Activated naive CD4-positive, alpha-beta T cell treated with anti-CD3 and anti-CD28 coated beads for 36 hours (primary cell): ENCODE measurements at places on chromosomes 16 and 17.

DNA sequence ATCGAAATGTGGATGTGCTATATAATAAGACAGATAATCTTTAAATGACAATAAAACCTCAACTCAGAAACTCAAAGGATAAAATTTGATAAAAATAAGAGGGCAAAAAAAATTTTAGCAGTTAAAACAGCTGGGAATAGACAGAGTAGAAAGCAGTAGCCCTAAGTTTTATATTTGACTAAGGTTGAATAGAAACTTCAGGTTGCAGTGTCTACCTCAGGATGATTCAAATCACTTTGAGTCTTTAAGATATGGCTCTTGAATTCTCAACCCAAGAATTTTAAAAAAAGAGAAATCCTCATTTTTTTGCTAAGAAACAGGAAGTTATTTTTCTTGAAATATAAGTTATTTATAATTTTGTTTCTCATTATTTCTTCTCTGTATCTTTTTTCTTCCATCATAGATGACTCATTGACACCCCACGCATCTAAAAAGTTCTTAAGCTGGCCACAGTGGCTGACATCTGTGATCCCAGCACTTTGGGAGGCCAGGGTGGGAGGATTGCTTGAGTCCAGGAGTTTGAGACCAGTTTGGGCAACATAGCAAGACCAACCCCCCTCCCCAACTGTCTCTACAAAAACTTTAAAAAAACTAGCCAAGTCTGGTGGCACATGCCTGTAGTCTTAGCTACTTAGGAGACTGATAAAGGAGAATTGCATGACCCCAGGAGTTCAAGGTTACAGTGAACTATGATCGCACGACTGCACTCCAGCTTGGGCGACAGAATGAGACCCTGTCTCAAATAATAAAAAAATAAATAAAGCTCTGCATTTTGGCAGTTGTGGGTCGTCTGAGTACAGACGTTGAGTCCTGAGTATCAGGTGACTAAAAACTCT, 23.9 kb downstream of the NFAT5 start:
- peaks cover 46% of the 10 kb centered on the region for H3K4me1 ChIP-seq
- H3K4me3 ChIP-seq: no peak overlapping the region
- H3K27me3 ChIP-seq: no peaks in the 10 kb centered on the region
- no peak for DNase-seq

DNA sequence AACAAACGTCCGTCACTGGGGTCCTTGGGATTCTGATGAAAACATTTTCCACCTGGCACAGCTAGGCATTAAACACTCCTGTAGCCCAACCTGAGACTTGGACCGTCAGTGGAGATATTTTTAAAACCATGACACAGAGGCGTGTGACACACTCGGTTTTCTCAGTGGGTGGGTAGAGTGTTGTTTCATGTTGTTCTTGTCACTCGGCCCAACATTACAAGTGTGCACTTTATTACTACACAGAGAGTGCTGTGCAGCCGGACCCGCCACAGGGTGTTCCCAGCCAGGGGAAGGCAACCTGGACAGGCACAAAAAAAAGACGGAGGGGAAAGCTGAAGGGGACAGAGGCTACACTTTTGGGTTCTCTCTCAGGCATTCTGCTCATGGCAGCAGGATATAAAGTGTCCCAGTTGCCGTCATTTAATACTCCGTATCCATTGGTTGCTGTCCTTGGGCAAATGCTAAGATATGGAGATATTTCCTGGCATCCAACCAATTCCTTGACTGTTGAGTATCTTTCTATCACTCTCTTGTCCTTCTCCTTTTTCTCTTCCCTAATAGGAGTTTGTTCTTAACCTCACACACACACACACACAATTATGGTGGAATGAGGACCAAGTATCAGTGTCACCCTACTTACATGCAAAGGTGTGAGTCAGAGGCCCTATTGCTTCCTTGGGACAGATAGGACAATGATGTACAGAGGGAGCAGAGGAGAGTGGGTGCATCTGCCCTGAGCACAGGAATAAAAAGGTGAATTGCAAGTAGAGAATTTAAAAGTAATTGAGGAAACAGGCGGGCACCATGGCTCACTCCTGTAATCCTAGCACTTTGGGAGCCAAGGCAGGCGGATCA, 154.1 kb upstream of the SOX9 start:
- H3K36me3 ChIP-seq: no peaks in the 10 kb centered on the region
- no peak for DNase-seq
- H3K4me1 ChIP-seq: no peaks in the 10 kb centered on the region
- H3K27ac ChIP-seq: no peak overlapping the region
- H3K4me3 ChIP-seq: no peak overlapping the region
- H3K27me3 ChIP-seq: peaks cover 3% of the 10 kb centered on the region

DNA sequence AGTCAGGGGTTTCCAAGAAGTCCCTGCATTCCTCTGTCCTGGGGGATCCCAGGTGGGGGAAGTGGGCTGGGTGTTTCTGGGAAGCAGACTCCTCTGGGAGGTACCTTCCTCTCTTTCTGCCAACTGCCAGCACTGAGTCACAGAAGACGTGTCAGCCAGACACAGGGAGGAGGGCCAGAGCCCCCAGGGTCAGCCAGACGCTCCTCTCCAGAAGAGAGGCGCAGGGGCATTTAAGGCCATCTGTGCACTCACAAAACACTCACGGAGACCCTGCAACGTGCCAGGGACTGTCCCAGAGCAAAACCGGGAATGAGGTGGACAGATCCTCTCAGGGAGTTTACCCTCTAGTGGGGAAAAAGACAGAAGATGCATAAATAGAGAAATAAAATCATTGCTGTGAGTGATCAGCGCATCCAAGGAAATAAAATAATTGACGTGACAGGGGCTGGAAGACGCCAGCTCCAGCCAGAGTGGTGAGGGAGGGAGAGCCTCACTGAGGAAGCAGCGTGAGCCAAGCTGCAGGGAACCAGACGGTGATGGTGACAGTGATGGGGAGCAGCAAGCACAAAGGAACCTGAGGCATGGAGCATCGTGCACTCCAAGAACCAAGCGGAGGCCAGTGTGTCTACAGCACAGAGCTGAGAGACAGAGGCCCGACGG, 105.4 kb downstream of the ZNF423 start:
- H3K4me3 ChIP-seq: no peak overlapping the region
- peaks cover 10% of the 10 kb centered on the region for H3K4me1 ChIP-seq
- no peak for DNase-seq
- H3K27me3 ChIP-seq: peaks cover 13% of the 10 kb centered on the region
- no peak overlapping the region for H3K27ac ChIP-seq

DNA sequence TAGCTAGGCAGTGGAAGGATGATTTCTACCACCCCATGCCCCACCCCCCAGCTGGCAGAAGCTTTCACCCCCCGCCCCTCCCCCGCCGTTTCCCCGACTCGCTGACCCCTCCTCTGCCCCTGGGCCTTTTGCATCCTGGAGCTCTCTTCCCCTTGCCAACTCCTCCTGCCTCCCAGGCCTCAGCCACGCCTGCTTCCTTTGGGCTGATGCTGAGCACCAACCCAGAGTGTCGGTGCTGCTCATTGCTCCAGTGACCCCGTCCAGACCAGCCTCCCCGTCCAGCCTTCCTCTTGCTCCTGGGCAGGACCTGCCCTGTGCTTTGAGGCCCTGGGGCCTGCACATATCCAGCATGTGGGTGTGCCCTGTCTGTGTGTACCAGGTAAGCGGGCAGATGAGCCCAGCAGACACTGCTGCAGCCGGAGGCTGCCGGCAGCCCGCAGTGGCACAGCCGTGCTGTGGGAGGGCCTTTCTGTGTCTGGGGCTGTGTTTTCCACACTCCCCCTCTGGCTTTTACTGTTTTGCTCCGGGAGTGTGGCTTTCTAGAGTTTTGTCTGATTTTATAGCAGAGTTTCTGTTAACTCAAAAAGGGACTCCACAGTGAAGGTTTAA, 72.9 kb downstream of the JPH3 start:
- no peaks in the 10 kb centered on the region for H3K27me3 ChIP-seq
- no peaks in the 10 kb centered on the region for H3K36me3 ChIP-seq
- no peaks in the 10 kb centered on the region for H3K4me1 ChIP-seq

- no peaks in the 10 kb centered on the region for H3K36me3 ChIP-seq
- H3K4me3 ChIP-seq: no peak overlapping the region
- DNase-seq: no peak
- H3K4me1 ChIP-seq: no peaks in the 10 kb centered on the region
- no peak overlapping the region for H3K27ac ChIP-seq
- H3K27me3 ChIP-seq: no peaks in the 10 kb centered on the region
Measured at GRCh38 chr16:61270726-61271125, 765.5 kb downstream of the CDH8 start.

GRCh38 chr16:89476811-89477261, 13.5 kb downstream of the ANKRD11 start:
- no peaks in the 10 kb centered on the region for H3K27me3 ChIP-seq
- DNase-seq: no peak
- H3K4me3 ChIP-seq: no peak overlapping the region
- peaks cover 16% of the 10 kb centered on the region for H3K36me3 ChIP-seq
- peaks cover 94% of the 10 kb centered on the region for H3K4me1 ChIP-seq
- H3K27ac ChIP-seq: peak overlapping the region; percentile 38

DNA sequence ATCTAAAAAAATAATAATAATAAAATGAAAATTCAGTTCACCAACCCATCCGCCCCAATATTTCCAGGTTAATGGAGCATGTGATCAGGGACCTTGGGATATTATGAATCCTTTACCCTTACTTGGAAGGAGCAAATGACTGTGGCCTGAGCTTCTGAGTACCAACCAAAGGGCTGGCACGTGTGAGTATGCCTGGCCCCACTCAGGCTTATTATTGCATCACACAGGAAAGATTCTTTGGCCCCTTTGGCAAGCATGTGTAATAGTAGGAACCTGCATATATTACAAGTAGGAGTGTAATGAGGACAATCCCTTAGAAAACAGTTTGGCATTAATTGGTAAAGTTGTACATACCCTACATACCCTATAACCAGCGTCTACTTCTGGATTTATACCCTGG, 7.2 kb upstream of the C17orf78 start:
- no peak for DNase-seq
- H3K4me1 ChIP-seq: peaks cover 6% of the 10 kb centered on the region
- no peak overlapping the region for H3K4me3 ChIP-seq
- no peaks in the 10 kb centered on the region for H3K27me3 ChIP-seq

DNA sequence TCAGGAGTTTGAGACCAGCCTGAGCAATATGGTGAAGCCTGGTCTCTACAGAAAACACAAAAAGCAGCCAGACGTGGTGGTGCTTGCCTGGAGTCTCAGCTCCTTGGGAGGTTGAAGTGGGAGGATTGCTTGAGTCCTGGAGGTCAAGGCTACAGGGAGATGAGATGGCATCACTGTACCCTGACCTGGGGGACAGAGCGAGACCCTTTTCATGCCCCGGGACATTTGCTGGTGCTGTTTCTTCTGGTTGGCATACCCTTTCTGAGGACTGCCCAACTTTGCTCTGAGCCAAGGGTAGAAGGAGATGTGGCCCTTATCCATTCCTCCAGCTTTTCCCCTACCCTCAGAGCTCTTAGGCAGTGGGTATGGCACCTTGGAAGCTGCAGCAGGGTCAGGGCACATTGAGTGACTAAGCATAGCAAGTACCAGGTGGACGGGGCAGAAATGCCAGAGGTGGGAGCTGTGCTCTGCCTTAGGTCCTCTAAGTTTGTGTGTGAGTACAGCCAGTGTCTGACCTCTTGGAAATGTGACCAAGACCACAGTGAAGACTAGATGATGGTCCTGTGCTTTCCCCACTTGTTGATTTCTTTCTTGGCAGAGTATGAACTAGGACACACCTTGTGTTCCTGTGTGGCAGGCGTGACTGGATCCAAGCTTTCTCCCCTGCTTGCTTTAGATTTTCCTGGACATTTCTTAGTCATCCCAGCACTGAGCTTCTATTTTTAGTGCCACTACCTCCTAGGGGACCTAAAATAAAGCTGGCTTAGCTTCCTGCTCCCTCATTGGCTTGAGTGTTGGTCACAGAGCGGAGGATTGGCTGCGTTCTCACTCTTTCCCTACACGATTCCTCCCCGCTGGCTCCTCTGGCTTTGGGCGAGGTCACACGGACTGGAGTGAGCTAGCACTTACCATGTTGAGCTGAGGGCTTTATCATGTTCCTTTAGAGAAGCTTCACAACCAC, 9.9 kb upstream of the EDC4 start:
- no peaks in the 10 kb centered on the region for H3K27me3 ChIP-seq
- H3K27ac ChIP-seq: no peak overlapping the region
- peaks cover 13% of the 10 kb centered on the region for H3K36me3 ChIP-seq
- H3K4me1 ChIP-seq: peaks cover 12% of the 10 kb centered on the region

DNA sequence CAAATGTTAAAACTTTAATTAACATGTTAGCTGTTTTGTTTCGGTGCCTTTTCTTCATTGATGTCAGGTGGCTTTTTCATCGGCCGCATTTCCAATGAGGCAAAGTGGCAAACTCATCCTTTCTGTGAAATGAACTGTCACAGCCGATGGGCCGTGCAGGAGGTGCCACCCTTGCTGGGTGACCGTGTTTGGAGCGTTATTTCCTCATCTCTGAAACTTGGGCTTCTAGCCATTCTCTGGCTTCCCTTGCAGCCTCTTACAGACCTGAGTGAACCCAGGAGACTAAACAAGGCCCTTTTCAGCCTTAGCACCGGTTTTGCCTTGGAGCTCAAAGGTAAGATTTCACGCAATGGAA, 42.2 kb upstream of the PRSS54 start:
- no peaks in the 10 kb centered on the region for H3K36me3 ChIP-seq
- H3K27ac ChIP-seq: no peak overlapping the region
- H3K4me1 ChIP-seq: peaks cover 6% of the 10 kb centered on the region
- no peak for DNase-seq
- no peak overlapping the region for H3K4me3 ChIP-seq

GRCh38 chr16:78094166-78094565, 5.3 kb upstream of the WWOX start:
- no peak overlapping the region for H3K4me3 ChIP-seq
- H3K4me1 ChIP-seq: peaks cover 9% of the 10 kb centered on the region
- peaks cover 9% of the 10 kb centered on the region for H3K27me3 ChIP-seq
- H3K27ac ChIP-seq: no peak overlapping the region

DNA sequence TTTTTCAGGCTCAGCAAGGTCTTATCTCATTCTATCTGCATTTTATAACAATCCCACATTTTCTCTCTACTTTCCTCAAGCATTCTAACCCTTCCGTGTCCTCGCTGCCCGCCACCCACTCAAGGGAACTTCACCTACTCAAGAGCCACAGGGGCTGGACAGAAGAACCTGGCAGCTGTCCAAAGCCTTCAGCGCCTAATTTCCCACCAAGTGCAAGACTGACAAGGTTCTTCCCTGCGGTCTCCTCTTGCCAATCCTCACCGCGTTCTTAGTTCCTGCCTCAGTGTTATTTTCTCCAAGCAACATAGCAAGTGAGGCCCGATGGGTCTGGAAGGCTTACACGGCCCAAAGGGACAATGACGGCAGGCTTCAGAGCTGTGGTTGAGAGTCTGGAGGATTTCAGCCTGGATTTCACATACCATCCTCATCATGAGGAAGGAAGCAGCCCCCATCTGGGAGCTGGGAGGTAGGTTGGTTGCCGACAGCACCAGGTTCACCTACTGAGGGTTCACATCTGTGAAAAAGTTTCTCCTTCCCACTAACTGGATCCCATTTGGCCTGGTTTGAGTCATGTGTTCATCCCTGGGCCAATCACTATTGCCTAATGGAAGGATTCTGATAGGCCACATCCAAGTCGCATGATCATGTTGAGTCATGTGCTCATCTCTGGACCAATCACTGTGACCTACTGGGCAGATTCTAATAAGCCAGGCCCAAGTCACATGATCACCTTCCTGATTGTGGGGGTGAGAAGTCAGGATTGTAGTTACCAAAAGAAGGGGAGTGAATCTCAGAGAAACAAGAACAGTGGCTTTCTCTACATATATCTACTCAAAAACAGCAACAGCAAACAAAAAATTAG, 108.2 kb downstream of the N4BP1 start:
- no peak overlapping the region for H3K27ac ChIP-seq
- no peaks in the 10 kb centered on the region for H3K36me3 ChIP-seq
- DNase-seq: no peak
- H3K27me3 ChIP-seq: no peaks in the 10 kb centered on the region
- H3K4me3 ChIP-seq: no peak overlapping the region
